ENCODE measurements at places on chromosomes 7 and 10.

DNA sequence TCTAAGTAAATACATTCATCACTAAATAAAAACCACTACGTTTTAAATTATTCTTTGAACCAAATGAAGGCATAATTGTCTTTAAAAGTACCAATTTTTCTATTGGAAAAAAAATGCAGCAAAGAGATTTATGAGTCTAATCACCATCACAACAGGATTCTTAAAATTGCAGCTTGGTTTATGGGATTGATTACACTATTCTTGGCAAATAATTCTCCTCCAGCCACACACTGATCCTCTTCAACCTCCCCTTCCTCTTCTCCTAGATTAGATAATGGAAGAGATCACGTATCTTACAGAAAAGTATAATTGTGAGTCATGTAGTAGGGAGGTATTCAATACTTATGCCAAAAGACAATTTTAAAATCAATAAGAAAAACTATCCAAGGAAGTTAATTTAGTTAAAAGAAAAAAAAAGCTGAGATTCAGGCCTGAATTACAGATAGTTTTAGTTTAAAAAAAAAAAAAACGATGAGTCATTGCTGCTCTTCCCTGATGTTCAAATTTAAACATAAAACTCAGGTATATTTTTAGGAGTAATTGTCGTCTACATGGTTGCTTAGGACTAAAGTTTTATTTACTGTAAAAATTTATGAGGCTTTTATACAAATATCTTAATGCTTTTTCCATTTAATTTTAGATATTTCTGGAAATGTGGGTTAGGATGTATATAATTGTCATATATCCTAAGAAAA is 133.7 kb upstream of the CDK1 start:
- DNase-seq, result no peak

DNA sequence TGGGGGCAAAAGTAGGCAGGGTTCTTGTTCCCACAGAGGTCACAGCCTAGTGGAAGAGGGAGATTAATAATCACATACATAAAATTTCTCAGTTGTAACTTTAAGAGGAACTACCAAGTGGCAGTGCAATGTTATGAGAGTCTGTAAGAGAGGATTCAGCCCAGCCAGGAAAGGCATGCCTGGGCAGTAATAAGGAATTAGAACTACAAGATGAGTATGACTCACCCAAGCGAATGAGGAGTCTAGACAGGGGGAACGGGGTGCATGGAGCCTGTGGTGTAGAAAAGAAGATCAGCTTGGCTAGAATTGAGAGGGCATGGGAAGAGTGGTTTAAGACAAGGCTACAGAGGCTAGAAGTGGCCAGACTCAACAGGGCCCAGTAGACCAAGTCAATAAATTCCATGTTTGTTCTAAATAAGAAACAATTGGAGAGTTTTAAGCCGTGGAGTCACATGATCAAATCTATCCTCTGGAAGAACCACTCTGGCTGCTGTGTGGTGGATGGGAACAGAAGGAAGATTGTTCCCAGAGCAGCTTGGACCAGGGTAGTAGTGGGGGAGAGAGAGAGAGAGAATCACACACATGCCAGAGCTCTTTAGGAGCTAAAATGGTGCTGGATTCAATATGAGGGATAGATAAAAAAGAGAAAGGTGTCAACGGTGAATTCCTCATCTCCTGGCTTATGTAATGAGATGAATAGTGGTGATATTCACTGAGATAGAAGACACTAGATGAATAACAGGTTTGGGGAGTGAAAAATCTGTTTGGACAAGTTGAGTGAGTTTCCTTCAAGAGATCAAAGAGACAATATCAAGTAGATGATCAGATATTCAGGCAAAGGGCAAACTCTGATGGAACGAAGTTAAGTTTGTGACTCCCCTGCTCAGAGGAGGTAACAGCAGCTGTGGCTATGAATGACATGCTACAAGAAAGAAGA is 265.1 kb downstream of the FGFR2 start:
- DNase-seq, result no peak

DNA sequence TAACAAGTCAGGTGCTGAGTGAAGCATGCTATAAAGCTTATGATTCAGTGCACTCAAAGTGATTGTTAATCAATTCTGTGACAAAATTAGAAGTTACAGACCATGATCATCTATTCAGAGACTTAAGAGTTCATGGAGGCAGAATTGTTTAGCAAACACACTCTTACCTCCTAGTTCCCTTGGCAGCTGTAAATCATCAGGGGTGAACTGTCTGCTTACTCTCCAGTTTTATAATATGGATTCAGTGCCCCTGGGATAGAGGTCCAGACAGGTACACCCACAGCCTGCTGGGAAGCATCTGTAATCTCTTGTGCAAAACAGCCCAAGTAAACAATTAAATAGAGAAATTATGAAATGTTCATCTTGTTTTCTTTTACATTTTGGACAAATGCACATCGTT is 835.0 kb upstream of the COBL start:
- no peak for DNase-seq

DNA sequence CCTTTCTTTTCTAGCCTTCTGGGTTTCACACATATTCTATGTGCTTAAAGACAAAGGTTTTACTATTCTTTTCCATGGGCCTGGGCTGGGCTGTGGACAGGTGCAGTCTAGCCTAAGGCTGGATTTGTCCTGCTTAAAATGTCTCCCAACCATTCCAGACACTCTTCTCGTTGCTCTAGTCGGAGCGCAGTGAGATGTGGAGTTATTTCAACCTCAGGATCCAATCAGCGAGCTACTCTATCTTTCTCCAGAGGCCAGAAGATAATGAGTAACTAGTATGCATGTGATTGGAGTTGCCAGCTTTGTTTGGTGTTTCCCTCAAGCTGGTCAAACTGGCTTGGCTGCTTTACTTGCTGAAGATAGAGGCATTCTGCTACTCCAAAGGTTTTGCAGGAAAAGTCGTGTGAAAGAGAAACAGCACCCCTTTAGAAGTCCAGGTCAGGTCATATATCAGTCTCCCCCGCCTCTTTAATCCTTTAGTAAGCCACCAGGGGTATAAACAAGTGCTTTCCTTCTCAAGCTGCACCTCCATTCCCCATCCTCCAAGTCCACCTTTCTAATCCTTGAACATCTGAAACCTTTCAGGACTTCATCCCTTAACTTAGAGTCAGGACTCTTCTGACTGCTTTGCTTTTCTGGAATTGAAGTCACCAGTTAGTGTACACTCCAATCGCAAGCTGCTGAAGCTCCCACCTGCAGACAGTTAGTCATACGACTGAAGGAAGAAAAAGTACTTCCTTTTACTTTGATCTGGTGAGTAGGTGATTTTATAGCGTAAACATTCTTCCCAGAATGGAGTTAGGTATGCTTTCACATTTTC is 78.8 kb downstream of the DNMBP start:
- no peak for DNase-seq
